ENCODE measurements at places on chromosomes 12 and 14.

- no peak for DNase-seq
These were observed 70.5 kb downstream of the GPR65 start for GRCh38 chr14:88075269-88075981.

DNA sequence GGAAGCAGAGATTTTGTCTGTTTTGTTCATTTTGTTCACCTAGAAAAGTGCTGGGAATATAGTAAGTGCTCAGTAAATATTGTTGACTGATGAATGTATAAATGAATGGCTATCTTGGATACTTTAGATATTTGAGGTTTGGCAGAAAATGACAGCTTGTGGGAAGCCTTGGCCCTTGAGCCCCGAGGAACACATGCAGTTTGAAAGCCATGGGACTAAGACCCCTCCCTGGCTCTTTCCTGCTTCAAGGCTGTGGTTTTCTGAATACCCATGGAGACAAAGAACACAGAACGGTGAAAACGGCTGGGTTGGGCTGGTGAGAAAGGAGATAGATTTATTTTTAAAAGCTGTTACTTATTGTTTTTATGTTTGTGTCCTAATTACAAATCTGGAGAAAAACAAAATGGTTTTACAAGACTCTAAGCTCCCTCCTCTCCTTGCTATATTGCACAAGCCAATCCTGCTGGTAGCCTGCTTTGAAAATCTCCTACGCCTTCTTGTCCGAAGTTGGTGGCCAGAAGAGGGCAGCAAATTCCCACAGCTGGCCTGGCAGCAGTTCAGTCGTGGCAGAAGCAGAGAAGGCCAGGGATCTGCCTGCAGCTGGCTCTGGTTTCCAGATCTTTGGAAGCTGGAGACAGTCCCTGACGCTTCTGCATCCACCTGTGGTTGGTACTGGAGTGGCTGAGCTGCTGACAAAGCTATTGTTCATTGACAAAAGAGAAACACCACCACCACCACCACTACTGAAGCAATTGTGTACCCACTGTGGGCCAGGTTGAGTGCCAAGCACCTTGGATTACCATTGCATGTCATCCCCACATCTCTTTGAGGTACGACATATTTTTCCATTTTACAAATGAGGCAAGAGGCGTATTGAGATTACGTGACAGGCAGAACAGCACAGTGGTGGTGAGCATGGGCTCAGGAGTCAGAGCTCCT, 5.2 kb upstream of the KRT85 start:
- peak; percentile 48 for DNase-seq

DNA sequence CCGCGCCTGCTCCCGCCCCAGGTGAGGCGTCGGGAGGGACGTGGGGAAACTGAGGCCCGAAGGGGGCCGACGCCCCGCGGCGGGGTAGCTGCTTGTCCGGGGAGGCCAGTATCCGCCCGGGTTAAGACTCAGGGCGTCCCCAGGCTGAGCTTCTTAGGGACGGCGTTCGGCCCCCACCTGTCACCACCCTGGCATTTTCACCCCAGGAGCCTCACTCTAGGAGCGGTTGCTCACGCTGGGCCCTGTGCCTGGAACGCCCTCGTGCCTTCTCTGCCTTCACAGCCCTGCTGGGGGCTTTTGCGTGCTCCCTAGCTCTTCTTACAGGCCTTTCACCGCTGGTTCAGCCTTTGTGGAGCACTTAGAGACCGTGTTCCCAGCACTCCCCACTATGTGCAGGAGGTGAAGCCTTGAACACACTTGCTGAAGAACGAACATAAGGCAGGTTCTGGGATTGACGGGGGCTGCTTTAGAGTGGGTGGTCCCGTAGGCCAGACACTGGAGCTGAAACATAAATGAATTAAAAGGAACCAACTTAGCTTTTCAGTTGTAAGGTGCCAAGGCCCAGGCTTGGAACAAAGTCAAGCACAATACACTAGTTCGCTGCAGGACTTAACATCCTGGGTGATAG, 601 bp downstream of the ZNF839 start:
- peak; percentile 35 for DNase-seq

- DNase-seq, result no peak
These were observed 157.7 kb upstream of the TBX3 start for GRCh38 chr12:114841557-114842251.

GRCh38 chr12:15806826-15807225, 17.6 kb upstream of the EPS8 start:
- no peak for DNase-seq

- no peak for DNase-seq
These were observed 185.8 kb upstream of the FKBP4 start for GRCh38 chr12:2609020-2609419.

GRCh38 chr12:24297516-24297915, 348.0 kb upstream of the SOX5 start:
- DNase-seq, result no peak

DNA sequence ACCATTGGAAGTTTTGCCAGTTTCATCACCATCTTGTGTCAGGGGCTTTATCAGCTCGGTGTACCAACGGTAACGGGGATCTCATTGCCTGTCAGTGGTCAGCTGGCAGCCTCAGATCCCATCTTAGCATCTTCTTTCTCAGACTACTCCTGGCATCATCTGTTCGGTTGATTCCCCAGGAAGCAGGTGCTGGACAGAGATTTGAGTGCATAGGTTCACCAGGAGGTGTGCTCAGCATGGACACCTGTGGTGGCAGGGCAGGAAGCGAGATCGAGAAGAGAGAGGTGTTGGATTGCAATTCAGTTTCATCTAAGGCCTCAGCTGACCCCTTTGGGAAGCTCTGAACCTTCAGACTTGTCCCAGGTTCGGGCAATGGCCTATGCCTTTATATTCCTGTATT, 76.0 kb downstream of the C12orf75 start:
- DNase-seq, result no peak

DNA sequence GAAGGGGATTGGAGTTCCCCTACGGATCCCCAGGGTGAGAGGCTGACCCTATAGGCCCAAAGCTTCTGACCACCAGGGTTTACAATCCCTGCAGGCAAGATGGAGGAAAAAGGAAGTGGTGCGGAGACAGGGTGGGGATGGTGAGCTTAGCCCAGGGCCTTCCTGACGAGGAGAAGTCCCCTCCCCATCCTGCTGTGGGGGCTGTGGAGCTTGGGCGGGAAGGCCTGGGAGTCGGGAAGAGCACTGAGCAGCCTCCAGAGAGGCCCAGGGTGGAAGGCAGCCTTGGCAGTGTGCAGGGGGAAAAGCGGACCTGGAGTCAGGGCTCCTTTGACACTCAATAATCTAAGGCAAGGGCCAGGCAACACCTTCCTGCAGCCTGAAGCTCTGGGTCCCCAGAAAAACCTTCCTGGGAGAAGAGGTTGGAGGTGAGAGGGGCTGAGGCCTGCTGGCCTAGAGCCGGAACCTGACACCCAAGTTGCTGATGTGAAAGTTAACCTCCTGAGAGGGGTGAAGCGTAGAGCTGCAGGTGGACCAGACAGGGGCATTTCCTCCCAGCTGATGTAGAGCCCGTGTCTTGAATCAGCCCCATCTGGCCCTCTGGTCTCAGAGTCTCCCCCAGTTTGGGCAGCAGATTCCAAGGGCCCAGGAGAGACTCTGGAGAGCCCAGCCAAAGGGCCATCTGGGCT, 6.0 kb downstream of the HDAC7 start:
- DNase-seq, result no peak

Data from CD4-positive, alpha-beta T cell (primary cell).